Posterior cingulate gyrus (tissue), 11 donors: ENCODE measurements at places on chromosomes 1 and 21.

- no peak for DNase-seq
These were observed 925 bp downstream of the TNNI1 start for GRCh38 chr1:201420608-201421002.

DNA sequence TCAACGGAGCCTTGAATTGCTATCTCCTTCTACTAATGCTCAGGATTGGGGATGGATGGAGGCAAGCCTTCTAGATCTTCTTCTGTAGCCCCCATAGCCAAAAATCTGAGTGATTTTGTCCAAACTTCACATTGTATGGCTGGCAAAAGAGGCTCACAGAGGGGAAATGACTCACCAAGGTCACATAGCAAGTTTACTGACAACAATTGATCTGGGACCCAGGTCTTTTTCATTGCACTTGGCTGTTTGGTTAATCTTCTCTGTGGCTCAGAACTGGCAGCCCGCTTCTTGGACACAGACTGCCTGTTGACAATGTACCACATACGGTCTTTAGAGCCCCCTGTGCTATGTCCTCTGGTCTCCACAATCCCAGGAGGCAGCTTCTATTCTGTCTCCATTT is 3.0 kb upstream of the LACTBL1 start:
- DNase-seq: no peak

DNA sequence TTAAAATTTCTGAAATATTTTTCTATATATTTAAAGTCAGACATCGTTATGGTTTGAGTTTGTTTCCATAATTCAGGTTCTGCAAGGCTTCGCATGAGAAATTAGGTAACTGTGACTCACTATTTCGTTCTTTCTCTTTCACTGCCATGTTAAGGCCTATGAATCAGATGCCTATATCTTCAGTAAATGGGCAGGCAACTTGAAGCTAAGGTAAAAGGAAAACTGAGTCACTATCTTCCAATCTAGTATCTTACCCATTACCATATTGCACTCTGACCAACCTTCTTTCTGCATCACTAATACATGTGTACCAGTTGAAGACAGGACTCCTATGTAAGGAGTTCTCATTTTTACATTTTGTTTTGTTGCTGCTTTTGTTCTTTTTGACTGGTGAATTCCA is 37.8 kb downstream of the PYHIN1 start:
- no peak for DNase-seq

DNA sequence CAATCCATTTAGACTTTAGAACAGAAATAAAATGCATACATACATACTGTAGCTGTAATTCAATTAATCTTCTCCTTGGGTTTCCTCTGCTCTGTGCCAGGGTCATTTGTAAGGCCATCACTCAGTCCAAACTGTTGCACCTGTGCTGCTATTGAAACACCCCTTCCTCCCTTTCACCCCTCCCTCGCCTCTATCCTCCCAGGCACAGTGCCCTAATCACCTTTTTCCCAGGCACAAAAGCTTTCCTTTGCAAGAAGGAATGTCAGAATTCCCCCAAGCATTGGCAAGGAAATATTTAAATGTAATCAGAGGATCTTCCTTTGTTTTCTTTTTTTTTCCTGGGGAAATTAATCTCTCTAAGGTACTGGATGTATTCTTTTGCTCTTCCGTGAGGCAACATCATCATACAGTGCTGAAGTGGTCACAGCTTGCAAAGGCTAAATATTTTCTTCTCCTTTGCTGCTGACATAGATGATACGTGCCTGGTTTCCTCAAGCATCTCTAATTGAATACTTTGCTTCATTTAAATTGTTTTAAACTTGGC is 339.3 kb upstream of the NR5A2 start:
- no peak for DNase-seq

- no peak for DNase-seq
These were observed 16.2 kb downstream of the SRRM1 start for GRCh38 chr1:24659166-24659904.

GRCh38 chr21:18951271-18952038 is 547.9 kb upstream of the TMPRSS15 start:
- DNase-seq: no peak

- no peak for DNase-seq
These were observed 7.5 kb downstream of the RNF220 start for GRCh38 chr1:44412601-44413000.

- DNase-seq: no peak
These were observed 64.9 kb downstream of the SLC45A1 start for GRCh38 chr1:8382608-8383505.

GRCh38 chr1:244820131-244820530 is 15.3 kb upstream of the COX20 start:
- DNase-seq: no peak

GRCh38 chr21:44899768-44900558 is 20.7 kb downstream of the ITGB2 start:
- peak; percentile 87 for DNase-seq

DNA sequence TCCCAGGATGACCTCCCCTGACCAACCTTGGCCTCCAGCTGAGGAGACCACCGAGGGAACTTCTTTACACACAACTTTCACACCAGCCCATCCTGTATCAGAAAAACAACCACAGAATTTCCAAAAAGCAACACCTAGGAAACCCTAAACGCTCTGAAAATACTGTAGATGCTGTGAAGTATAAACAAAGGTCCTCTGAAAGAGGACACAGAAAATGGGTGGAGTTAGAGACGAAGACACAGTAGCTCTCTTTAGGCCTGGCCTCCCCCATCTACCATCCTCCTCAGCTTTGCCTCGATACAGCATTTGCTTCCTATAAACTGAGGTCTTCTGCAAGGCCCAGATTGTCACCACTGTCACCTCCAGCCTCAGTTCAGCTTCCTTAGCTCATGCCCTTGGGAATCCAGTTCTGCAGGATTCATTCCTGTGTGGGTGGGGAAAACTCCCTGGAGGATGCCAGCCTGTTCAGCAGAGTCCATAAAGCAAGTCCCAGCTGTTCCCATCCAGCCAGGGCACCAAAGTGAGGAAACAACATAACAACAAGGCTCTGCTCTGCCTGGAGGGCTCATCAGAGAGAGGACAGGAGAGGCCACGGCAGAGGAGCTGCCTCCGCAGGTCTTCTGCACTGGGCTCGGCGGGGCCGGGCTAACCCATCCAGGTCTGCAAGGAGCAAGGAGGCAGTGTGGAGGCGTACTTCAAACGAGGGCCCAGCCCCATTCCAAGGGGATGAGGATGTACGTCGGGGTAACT is 15.0 kb downstream of the PIK3C2B start:
- DNase-seq: no peak

DNA sequence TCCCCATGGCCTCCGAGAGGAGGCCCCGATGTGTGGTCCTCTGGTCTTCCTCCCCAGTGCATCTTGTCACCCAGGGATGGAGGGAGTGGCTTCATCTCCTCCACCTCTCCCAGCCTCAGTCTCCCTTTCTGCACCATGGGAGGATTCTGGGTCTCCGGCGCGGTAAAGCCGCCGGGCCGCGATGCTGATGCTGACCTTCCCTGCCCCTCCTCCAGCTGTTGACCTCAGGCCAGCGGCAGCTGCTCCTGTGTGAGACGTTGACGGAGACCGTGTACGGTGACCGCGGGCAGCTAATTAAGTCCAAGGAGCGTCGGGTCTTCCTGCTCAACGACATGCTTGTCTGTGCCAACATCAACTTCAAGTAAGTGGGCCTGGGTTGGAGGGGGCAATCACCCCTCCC is 92.6 kb downstream of the ARHGEF10L start:
- DNase-seq: no peak

DNA sequence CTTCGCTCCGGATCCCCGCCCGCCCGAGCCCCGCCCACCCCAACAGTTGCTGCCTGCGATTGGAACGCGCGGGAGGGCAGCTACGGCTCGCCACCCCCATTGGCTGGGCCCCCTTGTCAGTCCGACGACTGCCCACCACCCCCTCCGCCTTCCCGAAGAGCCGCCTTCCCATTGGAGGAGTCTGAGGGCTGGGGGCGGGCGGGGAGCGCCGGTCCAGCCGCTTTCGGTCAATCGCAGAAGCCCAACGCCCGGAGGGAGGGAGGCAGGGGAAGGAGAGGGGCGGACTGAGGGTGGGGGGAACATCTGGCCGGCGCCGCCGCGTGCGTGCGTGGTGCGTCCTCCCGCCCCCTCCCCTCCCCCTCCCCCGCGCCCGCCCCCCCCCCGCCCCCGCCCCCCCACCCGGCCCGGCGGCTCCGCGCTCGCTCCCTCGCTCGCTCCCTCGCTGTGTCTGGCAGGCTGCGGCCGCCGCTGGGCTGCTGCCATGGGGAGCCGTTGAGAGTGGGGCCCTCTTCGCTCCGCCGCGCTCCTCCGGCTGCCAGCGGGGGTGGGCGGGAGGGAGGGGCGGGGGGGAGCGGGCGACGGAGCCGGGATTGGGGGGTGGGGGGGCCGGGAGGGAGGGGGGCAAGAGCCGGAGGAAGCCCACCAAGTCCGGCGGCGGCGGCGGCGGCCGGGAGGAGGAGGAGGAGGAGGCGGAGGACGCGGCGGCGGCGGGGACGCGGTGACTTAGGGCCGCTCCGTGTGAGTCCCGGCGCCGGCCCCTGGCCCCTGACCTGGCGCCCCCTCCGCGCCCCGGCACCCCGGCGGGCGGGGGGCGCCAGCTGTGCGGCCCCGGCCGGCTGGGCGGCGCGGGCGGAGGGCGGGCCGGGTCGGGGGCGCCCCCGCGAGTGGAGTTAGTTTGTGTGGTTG is 2.6 kb upstream of the ZBTB18 start:
- DNase-seq: peak; percentile 100

GRCh38 chr1:217889401-217889800 is 258.3 kb downstream of the SPATA17 start:
- DNase-seq: no peak

GRCh38 chr1:148363439-148363810 is 119.7 kb downstream of the PPIAL4G start:
- no peak for DNase-seq
